Stimulated activated CD4-positive, alpha-beta T cell treated with anti-CD3 and anti-CD28 coated beads, TNF-alpha, amount 100 ng/mL, for 1 hour (primary cell): ENCODE measurements at places on chromosomes 2 and 18.

DNA sequence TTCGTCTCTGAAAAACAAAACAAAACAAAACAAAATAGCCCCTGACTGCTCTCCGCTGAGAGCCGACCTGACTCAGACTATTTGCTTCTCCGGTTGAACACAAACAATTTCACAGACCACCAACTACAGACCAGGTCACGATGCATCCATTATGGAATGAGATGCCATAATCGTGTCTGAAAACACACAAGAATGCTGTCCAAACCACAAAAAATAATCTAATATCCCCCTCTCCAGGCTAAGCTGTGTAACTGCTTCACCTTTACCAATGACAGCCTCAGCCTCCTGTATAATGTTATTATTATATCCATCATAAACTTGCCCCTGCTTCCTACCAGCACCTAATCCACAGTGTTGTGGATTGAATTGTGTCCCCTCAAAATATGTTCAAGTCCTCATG is 114.7 kb downstream of the DNAH6 start:
- no peak for DNase-seq

- DNase-seq = no peak
These were observed 24.8 kb upstream of the VIT start for GRCh38 chr2:36671731-36672130.

DNA sequence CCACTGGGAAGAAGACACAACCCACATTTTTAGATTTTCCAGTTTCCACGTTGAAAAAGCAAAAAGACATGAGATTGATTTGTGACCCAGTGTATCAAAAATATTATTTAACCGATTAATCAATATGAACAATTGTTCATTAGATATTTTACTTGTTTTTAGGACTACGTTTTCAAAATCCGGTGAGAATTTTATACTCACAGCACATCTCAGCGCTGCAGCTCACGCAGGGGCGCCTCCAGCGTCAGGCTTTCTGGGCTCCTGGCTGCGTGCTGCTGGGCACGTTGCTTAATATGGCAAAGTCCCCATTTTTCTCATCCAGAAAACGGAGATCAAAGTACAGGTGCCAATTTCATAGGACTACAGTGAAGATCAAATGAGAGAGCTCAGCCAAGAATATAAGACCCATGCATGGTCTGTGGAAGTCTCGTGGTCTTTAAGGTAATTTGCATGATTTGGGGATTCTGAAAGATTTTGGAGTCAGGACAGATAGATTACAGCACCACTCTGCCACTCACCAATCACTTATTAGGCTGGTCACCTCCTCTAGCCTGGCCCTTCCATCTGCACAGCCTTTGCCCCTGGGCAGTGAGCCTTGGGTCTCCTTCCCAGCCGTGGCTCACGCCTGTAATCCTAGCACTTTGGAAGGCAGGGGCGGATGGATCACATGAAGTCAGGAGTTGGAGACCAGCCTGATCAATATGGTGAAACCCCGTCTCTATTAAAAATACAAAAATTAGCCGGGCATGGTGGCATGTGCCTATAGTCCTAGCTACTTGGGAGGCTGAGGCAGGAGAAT is 36.2 kb downstream of the PTPN18 start:
- DNase-seq = no peak

GRCh38 chr2:70962211-70962884 is 16.1 kb upstream of the ANKRD53 start:
- no peak for DNase-seq

DNA sequence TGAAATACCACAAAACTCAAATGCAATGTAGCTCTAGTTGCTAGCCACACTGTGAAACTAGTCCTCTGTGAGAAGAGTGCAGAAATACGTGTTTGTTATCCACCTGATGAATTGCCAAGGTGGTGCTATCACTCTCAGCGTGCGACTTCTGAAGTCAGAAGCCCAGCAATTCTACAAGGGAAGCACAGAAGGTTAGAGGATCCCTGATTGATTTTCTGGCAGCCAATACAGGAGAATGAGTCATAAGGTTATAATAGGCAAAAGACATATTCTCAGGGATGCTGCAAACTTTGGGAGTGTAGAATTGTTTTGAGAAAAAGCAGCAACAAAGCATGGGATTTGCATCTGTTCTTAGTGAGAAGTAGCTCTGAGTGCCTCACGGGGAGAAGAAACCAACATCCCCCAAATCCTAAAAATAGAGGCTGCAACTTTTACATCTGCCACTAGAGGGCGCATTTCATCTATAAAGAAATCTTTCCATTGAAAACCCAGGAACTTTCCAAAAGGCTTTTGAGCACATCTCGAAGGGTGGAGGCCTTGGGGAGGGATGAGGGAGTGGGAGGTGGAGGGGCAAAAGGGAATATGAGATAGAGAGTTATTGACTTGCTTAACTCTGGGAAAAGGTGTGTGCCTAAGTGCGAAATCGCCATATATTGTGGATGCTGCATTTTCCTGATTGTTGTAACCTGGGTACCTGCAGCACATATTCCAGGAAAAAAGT is 78.0 kb downstream of the TMEM182 start:
- no peak for DNase-seq

DNA sequence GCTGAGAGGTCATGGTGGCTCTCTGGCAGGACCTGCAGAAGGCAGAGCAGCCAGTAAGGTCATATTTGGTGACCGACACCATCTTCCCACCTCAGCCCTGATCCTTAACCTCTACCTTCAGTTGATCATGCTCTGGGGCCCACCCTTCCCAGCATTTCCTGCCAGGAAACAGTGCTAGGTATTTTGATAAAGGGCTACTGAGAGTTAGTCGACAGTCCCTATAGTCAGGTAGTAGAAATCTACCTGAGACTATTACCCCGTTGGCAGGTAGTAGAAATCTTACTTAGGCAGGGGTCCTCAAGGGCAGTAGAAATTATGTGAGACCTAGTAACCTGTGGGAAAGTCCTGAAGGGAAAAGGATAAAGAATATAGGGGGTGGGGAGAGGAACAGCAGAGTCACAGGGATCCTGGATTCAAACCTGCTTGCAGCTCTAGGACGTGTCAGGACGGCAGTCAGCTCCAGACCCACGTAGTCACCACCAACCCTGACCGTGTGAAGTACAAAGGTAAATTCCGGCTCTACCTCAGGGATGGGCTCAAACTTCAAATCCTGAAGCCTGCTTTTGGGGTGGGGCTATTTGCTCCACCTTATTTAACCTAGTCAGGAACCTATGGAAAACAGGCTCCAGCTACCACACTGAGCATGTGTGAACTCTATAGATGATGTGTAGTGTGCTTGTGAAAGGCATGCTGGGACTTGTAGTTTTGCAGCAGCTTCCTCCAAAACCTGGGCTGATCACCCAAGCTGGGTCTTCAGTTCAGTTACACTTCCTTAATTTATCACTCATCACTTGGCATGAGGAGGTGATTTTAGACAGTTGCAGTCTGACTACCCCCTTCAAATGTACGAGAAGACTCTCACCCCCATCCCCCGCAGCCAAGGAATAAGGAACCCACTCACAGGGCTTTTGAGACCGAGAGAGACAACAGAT is at the start of gene DQX1:
DQX1 (minus strand) TSS at position 515 of the 932 bp plus-strand sequence; CDS start at position 13, 502 bp downstream.
- DNase-seq = no peak

DNA sequence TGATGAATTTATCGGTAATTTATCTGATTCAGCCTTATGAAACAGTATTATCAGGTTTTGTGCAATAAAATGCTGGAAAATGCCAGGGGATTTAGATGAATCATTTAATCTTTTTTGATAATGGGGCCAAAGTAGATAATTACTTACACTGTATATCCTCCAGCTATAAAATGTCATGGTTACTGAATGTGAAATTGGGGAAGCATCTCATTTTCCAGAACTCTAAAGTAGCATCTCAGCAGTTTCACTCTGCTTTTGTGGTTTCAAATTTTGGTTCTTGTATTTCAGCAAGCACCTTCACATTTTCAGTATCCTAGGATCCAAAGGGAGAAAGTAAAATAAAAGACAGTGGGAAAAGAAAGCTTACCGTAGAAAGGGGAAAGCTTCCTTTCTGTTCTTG is 12.8 kb downstream of the ANKRD62 start:
- DNase-seq = no peak

DNA sequence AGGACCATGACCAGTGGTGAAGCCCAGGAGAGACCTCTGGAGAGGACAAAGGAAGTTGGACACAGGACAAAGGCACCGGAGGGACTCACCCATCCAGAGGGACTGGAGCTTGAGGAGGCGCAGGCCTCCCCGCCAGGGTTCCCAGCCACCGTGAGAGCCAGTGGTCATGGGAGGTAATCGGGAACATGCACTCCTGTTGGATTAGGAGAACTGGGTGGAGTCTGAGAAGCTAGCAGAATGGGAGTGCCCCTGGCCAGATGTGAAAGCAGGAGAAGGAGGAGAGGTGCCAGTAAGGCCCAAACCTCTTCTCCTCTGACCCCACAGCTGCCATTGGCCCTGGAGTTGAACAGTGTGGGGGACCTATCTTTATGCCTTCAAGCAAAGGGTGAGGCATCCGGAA is 20.3 kb downstream of the POU3F3 start:
- no peak for DNase-seq

- DNase-seq = no peak
These were observed 20.1 kb downstream of the ARID5A start for GRCh38 chr2:96556441-96557330.

GRCh38 chr2:178917555-178917954 is 110.3 kb upstream of the TTN start:
- DNase-seq = no peak

DNA sequence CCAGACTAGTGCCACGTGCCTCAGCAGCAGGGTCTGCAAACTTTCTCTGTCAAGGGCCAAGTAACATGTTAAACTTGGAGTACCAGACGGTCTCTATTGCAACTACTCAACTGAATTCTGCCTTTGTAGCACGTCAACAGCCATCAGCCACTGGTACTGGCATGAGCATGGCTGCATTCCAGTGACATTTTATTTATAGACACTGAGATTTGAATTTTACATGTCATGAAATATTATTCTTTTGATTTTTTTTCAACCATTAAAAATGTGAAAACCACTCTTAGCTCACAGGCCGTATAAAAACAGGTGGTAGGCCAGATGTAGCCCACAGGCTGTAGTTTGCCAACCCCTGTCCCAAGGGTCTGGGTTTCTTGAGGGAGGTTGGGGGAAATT is 199.7 kb downstream of the TPGS2 start:
- DNase-seq = no peak

DNA sequence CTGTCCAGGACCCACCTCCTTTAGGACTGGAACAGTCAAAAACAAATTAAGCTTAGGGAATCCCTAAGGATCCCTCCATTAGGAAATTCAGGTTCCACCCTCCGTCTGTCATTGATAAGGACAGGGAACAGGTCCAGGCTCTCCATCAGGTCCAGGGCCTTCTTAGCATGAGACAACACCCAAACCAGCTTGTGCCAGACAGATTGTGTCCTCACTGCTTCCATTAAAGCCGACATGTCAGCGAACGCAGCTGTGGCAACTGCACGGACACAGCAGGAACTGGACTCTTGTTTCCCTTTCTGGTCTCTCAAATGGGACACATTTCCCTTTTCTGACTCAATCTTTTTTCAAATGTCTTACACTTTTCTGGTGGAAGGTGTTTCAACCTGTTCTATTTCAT is 81.4 kb downstream of the BCL11A start:
- no peak for DNase-seq

GRCh38 chr2:44562737-44563136 is 201.0 kb downstream of the CAMKMT start:
- DNase-seq = no peak

GRCh38 chr2:25165992-25166875 is 2.1 kb downstream of the POMC start:
- DNase-seq = no peak

DNA sequence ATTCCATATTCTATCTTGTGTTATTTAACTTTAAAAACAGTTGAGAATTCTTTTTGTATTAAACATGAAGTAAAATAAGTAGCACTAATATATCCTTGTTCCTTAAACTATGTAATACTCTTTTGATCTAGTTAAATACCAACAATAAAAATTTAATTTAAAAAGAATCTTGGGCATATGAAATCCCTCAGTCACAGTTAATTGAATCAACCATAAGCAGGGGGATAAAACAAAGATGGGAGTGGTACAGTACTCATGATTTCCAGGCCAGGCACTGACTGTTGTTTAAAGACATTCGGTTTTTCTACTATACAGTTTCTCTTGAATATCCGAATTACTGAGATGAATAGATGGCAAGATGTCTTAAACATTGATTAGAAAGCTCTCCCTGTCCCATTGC is 99.5 kb downstream of the TAF4B start:
- DNase-seq = no peak

DNA sequence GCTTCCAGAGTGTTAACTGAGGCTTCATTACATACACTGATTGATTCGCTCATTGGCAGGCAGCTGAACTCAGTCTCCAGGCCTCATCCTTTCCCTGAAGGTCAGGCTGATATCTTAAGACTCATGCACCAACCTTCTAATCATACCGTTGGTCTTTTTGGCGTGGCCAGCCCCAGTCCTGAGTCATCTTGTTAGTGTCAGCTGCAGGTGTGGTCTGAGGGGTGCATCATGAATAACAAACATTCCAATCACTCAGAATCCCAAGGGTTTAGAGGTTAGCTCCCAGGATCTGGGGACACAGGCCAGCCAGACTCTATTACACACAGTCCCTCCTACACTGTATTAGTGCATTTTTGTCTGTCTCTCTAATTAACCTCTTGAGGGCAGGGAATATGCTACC is 271.5 kb downstream of the HRH4 start:
- DNase-seq = no peak

DNA sequence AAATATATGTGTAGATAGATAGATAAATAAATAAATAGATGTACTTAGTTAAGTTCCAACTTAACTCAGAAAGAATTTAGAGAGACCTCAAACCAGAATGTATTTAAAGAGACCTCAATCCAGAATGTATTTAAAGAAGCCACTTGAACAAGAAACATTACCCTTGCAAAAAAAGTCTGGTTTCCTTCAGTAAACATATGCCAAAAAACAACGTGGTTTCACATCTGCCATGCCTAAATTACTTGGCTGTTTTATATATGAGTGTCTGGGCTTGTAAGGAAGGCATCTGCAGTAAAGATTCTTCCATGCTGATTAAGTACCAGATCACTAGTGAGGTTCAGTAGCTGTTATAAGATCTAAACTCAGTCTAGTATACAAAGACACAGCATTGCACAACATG is 29.1 kb upstream of the RPE start:
- DNase-seq = no peak

- no peak for DNase-seq
These were observed 43.2 kb downstream of the ATIC start for GRCh38 chr2:215354771-215355695.

- DNase-seq = no peak
These were observed 156.1 kb upstream of the ID2 start for GRCh38 chr2:8525582-8526402.

- DNase-seq = no peak
These were observed 4.4 kb downstream of the SESTD1 start for GRCh38 chr2:179260224-179260623.

GRCh38 chr2:134900151-134900550 is 18.5 kb upstream of the CCNT2 start:
- no peak for DNase-seq

- no peak for DNase-seq
These were observed 163.6 kb upstream of the COPS8 start for GRCh38 chr2:236922061-236922460.

DNA sequence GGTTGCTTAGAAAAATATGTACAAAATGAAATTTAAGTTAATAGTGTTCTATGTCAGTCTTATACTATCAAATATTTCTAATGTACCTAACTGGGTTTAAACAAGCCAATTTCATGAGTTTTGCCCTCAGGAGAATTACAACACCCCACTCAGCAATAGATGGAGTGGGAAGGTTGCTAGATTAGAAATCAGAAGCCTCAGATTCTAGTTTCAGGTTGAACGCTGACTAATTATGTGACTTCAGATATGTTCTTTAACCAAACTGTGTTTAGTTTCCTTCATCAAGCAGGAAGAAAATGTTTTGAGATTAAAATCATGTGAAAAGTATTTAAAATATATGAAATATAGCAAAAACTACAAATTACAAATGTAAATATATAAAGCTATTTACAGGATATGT is 133.8 kb upstream of the KCNH7 start:
- DNase-seq = no peak
